ENCODE measurements at places on chromosomes 16 and 17.

GRCh38 chr16:12153662-12154061, 177.1 kb downstream of the SNX29 start:
- DNase-seq: no peak

GRCh38 chr17:65130832-65131231, 6.3 kb upstream of the RGS9 start:
- DNase-seq: no peak

DNA sequence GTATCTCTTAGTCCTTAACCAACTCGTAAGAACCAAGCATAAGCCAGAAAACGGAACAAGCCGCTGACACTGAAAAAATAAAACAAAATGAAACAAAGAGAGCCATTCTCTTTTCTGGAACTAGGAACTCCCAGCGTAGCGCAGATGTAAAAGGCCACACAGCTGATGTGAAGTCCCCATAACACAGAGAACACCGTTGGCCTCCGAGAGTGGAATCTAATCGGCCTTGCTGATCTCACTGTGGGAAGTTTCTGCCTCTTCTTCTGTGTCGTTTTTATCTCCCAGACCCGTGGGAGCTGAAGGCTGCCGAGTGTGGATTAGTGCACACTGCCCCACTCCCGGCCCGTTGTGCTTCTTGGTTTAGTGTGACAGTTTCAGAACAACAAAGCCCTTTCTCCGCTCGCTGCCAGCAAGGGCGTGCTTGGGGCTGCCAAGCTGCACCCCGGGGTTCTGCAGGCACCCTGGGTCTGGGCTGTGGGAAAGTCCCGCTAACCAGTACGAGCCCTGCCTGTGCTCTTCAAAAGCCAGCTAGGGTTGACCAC, 21.7 kb downstream of the TTYH2 start:
- no peak for DNase-seq

- DNase-seq: no peak
These were observed 74.8 kb downstream of the XYLT1 start for GRCh38 chr16:17395849-17396480.

- DNase-seq: no peak
These were observed 60.0 kb downstream of the CRISPLD2 start for GRCh38 chr16:84879569-84880487.

- DNase-seq: no peak
These were observed 3.1 kb upstream of the GSE1 start for GRCh38 chr16:85610059-85610445.

All from fibroblast of upper back skin (primary cell).